Stimulated activated CD8-positive, alpha-beta memory T cell treated with anti-CD3 and anti-CD28 coated beads, Interleukin-7, amount 100 ng/mL, for 4 hours (primary cell): ENCODE measurements at places on chromosomes 1 and 21.

DNA sequence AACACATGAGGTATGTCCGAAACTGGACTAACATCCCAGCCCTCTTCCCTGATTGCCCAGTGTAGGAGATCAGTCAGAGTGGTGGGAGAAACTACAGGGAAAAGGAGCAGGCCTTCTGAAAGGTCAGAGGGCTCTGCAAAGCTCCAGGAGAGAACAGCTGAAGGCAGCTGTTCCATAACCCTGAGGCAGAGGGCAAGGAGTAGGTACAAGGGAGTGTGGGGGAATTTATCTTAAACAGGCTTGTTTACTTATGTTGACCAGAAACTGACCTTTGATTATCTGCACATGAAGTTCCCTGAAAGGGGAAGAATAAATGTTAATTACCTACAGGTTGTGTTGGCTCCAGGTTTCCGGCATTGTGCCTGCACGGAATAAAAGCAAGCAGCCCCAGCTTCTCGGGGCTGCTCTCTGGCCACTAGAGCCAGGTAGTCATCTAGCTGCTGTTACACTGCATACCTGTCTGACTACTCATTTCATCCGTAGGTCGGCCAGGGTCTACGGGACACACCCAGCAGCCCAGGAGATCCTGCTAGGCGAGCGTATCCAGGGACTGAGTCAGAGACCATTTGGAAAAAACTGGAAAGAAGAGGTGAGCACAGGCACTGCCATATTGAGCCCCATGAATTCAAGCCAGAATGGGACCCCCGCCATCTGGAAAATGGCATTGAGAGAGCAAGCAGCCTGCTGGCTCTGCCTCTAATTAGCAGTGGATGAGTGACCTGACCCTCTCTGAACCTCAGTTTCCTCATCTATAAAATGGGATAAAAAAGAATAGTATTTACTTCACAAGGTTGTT, 14.9 kb upstream of the PAQR7 start:
- DNase-seq, result no peak

DNA sequence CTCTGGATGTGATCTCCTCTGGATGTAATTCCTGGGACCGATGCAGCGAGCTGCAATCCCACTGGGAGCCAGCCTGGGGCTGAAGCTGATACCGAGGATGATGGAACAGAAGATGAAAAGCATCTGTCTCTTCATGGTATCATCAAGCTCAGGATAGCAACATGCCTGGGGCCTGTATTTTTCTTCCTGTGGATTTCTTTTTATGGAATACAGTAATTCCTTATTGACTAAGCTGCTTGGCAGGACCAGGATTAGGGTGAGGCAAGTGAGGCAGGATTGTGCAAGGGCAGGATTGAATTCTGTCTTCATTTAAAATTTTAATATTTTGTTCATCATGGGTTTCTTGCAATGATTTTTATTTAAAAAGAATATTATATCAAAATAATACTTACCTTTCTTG, 86.6 kb downstream of the SLC25A24 start:
- no peak for DNase-seq

DNA sequence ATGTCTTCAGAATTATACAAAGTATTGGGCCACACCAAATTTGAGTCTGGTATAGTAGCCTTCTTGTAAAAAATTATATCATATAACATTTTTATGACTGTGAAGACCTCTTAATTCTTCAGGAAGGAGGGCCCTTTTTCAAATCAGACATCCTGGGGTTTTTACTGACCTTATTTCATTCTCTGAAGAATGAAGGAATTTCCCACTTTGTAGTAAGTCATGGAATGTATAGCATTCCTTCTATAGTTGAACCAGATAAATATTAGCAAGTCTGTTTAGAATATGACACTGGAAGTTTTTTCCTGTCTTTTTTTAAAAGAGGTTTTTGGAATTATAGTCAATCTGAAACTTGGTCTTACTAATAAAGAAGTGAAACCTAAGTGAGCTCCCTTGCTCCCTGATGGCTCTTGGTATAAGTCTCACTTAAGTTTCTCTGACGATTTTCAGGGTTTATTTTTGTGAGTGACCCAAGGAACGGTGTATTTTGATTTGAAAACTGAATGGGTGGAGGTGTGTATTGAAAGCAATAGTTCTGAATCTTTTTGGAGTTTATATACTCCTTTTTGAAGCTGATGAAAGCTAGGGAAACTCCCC, 23.7 kb downstream of the SNX27 start:
- no peak for DNase-seq

DNA sequence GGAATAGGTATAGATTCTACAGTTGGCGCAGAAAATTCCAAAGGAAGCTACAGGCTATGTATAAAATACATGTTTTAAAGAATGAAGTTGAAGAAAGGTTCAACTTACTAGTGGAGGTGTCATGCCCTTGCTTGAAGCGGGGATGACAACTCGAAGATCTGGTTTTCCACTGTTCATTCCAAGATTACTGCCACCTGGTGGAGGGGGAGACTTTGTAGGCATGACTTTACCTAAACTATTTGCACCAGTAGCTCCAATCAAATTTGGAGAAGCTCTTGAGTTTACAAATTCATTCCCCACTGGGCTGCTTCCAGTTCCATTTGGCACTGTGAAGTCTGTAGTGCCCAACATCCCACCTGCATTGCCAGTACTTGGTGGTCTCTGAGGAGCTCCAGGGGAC, 81.7 kb downstream of the AXDND1 start:
- DNase-seq, result no peak

DNA sequence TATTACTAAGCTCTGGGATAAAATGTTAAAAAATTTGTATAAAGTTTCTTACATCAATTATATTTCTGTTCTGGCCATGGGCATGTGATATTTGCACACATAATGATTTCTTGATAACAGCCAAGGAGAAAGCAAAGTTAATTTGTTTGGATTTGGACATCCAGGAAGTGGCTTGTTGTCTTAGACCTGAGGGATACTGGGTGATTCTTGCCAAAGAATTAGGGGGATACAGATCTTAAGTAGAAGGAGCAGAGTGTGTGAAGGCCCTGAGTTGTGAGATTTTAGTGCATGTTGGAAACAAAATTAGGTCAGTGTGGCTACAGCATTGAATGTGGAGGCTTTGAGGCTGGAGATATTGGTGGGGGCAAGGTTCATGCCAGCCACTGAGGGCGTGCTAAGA, 65.6 kb downstream of the NCAM2 start:
- no peak for DNase-seq

GRCh38 chr21:35138665-35139381, 89.7 kb upstream of the RUNX1 start:
- peak; percentile 68 for DNase-seq

DNA sequence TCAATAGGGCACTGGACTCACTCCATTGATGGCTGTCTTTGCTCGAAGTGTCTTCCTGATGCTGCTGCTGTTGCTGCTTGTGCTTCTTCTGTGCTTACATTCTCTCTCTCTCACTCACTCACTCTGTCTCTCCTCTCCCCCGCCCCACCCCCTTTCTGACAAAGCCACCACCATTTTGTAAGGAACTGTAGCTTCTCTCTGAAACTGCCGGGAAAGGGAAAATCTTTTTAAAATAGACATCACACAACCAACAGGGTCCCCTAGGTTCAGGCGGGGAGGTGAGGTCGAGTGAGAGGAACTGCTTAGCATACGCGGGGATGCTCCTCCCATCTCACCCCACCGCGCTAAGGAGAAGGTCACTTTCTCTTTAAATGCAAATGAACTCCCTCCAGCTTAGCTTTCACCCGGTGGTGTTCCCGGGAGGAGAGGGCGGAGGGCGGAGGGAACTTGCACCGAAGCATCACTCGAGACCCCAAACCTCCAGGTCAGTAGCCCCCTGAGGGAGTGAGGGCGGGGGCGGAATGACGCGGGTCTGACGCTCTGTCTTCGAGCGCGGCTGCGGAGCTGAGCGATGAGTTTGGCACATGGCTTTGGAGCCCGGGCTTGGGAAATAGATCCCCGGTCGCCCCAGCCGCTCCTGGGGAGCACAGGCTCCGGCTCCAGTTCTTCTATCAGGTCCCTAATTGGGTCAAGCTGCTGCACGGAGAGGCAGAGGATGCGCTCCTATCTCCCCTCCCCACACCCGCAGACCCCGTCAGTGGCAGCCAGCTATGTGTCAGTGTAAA, at the start of gene CCDC28B:
CCDC28B (plus strand) TSS at position 370 of the 785 bp plus-strand sequence. CDS start 1,341 bp downstream, outside the sequence.
- peak; percentile 19 for DNase-seq

GRCh38 chr1:215539803-215540570, 27.1 kb upstream of the KCTD3 start:
- no peak for DNase-seq

- no peak for DNase-seq
These were observed 18.4 kb downstream of the SSR2 start for GRCh38 chr1:156002188-156002911.

- no peak for DNase-seq
These were observed 31.8 kb downstream of the APP start for GRCh38 chr21:26138615-26139257.

DNA sequence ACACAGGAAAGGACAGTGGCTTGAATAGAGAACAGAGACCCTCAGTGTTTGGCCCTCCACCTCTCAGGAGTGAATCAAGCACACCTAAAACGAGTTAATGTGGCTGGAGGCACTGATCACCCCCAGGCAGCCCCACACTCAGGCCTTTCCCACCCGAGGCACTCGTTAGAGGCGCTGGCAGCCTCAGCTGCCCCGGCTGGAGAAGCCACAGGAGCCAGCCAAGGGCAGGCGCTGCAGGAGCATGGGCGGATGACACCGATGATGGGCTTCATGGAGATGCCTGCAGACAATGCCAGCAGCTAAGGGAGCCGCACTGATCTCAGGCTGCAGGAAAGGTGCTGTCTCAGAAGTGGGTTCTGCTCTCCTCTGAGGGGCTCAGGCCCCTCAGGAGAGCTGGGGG, 24.1 kb upstream of the ABCG1 start:
- DNase-seq, result no peak

- DNase-seq, result no peak
These were observed 23.8 kb downstream of the CASQ2 start for GRCh38 chr1:115744646-115745275.

DNA sequence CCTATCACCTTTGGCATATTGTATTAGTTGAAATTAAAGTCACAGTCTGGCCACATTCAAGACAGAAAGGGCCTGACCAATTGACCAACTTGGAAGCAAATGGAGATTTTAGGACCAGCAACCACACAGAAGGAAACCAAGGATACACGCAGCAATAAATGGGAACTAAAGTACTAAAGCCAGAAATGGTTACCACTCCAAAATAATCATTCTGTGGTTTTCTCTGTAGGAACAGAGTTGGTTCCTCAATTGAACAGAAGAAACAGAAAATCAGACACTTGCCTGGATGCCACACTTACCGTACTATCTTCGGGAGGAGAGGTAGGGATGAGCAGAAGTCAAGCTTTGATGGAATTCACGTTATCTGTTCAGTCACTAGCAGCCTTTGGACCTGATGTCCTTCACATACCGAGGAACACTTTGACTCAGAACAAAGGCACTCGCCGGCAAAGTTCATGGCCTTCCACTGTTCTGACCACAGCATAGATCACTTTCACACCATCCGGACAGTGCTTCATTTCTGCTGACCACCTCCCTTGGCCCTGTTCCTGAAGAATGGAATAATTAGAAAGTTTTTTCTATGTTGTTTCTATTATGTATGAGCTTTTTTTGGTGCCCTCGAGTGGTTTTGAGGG, 96.9 kb downstream of the LPAR3 start:
- DNase-seq, result no peak

DNA sequence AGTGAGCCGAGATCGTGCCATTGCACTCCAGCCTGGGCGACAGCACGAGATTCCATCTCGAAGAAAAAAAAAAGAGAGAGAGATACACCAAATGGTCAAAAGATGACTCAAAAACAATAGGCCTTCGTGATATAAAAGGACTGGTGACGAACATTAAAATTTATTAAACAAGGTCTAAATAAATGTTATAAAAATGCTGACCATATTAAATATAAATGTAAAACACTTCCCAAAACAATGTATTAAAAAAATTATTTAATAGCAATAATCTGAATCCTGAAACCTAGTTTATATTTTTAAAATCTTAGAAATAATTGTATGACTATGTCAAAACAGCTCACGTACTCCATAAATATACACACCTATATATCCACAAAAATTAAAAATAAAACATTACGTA, 247.6 kb downstream of the SETD4 start:
- no peak for DNase-seq

GRCh38 chr1:88194542-88194941, 489.5 kb upstream of the PKN2 start:
- DNase-seq, result no peak

- no peak for DNase-seq
These were observed 186.5 kb upstream of the GALNT2 start for GRCh38 chr1:229880271-229881170.

DNA sequence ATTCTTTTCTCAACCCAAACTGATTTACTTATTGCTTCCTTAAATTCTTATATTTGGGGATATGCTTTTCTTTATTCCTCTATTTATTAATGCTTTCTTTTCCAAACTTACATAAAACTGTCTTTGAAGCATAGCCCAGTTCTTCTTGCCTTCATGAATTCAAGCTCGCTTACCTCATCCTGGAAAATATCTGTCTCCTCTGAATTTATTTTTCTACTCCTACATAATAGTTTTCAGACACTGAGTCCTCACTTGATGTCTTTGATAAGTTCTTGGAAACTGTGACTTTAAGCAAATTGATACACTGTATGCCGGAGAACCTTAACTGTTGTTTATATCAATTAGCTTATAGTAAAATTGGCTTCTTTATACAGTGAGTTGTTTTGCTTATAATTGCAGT, 93.8 kb downstream of the ZFYVE9 start:
- no peak for DNase-seq
